Activated naive CD4-positive, alpha-beta T cell (primary cell): ENCODE measurements at places on chromosomes 12 and 14.
A peak's percentile ranks its signal among the peaks of the same experiment; 100 is the strongest.

DNA sequence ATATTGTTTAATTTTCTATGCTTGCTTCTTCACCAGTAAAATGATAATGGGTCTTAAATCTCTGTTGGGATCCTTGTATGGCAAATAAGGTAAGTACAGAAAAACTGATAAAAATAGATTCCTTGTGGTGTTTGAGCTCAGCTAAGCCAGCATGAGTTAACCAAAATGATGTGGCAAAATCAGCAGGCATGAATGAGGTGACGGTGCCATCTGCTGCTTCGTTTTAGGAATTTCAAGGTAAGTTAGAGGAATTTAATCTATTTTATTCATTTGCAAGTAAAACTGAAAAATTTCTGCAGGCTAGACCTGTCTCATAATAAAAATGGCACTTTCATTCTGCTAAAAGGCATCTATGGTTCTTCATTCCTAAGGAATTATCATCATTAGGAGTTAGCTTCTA is 10.0 kb upstream of the CLEC7A start:
- peak; percentile 6 for DNase-seq

DNA sequence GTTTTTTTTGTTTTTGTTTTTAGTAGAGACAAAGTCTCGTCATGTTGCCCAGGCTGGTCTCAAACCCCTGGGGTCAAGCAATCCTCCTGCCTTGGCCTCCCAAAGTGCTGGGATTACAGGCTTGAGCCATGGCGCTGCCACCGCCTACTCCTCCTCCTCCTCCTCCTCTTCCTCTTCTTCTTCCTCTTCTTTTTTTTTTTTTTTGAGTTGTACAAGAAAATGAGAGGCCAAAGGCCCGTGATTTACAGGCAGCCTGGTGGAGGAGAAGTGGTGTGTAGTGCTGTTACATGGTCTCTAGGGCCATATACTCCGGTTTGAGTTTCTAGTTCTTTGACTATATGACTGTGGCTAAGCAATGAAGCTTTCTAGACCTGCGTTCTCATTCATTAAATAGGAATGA is 29.6 kb upstream of the SPPL3 start:
- DNase-seq = no peak

DNA sequence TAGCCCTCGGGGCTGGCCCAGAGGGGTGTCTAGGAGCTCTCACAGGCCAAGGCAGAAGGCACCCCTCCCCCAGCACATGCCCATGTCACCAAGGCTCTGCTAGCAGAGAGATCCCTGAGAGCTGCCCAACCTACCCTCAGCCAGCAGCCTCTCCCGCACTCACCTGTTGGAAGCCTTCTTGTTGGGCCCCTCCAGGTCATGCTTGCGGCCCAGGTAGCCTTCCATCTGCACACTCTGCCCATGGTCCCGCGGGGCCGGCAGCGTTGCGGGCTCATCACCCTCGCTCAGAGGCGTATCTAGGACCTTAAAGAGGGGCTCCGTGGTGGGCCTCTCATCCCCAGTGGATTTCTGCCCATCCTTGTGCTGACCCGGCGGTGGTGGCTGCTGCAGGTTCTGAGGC is 49.1 kb downstream of the PLEKHG3 start:
- no peak for DNase-seq

GRCh38 chr14:102321456-102322422 is 2.2 kb downstream of the ZNF839 start:
- no peak for DNase-seq

DNA sequence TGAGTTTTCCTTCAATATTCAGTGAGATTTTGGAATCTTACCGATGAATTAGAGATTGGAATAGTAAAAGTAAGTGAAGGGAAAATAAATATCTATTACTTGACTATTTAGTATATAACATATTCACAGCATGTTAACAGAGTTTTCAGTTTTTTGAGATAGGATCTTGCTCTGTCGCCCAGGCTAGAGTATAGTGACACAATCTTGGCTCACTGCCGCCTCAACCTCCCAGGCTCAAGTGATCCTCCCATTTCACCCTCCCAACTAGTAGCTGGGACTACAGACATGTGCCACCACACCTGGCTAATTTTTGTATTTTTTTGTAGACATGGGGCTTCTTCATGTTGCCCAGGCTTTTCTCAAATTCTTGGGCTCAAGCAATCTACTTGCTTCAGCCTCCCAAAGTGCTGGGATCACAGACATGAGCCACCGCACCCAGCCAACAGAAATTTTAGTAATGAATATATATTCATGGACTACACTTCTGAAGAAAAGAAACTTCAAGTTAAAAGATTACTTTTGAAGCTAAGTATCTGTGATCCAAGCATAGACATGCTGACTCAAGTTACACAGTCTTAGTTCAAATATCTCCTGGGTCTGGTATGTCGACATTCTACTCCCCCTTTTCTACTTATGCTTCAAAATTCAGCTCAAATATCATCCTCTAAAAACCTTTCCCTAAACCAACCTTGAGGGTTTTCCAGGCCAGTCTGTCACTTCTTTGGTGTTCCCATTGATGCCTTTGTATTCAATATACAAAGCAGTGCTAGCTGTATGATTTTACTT is 13.8 kb downstream of the UBE2N start:
- DNase-seq = no peak

DNA sequence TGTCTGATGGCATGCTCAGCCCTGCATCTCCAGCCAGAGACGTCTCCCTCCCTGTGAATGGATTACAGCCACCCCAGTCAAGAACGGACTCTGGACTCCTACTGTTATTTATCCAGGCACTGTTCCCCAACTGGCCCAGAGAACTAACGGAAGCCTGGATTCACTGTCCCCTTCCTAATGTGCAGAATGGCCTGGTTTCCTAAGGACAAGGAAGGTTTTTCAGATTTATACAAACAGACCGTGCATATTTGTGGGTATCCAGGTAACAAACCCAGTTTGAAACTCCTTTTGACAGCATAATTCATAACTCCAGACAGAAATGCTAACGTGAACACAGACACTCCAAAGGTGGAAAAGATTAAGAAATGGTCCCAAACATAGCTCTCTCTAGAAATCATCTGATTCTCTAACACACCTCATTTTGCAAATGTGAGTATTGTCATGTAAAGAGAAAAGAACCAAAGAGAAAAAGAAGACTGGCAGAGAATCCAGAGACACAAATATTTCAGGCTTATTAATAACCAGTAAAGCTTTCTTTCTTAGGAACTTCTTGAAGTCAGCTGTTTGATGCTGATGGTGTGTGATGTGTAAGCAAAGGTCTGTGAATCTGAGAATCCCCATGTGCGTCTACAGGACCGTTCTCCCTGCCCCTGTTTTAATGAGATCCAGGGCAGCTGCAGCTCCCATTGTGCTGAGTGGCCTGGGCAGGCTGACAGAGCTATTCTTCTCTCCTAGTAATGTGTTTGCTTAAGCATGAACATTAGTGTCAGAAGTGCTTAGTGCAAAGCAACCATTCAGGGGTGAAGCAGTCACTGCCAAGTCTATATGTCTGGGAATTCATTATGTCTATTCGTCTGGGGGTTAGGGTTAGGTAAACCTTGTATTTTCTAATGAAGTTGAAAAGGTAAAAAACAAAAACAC is 86.8 kb upstream of the HIF1A start:
- DNase-seq = no peak

DNA sequence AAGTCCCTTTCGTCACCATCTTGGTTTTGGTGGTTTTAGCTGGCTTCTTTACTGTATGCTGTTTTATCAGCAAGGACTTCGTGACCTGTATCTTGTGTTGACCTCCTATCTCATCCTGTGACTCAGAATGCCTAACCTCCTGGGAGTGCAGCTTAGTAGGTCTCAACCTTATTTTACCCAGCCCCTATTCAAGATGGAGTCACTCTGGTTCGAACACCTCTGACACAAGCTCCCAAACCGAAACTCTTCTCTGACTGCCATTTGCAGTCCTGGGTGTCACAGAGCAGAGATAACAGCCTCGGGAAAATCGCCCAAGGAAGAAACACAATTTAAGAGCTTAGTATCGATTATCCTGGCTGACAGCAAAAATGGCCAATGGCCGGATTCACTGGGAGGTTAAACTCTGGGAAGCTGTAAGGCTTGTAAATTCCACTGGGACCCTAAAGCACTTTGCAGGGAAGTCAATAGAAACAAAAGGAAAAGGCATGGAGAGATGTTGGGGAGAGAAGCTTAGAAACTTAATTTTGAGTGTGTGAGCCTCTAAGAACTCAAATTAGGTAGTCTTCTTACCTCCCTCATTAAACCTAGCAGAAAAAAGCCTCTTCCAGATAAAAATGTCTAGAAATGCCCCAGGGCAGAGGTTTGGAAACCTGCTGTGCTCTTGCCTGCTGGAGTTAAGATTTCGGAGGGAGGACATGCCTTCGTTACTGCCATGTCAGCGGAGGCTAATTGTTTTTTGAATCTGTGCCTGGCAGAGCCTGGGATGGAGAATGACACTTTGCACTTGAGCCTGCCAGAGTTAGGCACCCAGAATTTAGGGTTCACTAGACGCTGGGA is 56.5 kb upstream of the RPH3A start:
- DNase-seq = no peak

GRCh38 chr12:16608946-16609539 is 3.1 kb upstream of the LMO3 start:
- DNase-seq = no peak

GRCh38 chr14:100332797-100333196 is 9.7 kb downstream of the SLC25A47 start:
- DNase-seq = no peak

GRCh38 chr14:93032421-93032936 is 83.2 kb downstream of the ITPK1 start:
- DNase-seq = no peak

GRCh38 chr14:62189698-62190097 is 427.5 kb downstream of the SNAPC1 start:
- DNase-seq = no peak

DNA sequence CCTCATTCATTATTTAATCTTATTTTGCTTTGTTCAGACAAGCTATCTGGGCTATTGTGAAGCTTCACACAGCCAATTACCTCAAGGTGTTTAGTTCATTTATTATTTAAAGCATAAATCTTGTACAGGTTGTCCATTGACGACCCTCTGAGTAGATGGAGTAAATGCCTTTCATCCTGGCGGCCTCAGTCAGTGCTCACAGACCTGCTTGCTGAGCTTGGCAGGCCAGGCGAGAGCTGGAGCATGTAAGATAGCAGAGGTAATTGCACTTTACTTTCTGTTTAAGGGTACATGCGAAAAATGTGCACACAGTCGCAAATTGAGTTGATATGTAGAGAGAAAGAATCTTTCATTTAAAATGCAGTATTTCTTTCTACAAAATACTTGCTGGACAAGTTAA is 224.4 kb downstream of the NPAS3 start:
- DNase-seq = no peak

GRCh38 chr12:16610001-16610585 is 4.1 kb upstream of the LMO3 start:
- no peak for DNase-seq

DNA sequence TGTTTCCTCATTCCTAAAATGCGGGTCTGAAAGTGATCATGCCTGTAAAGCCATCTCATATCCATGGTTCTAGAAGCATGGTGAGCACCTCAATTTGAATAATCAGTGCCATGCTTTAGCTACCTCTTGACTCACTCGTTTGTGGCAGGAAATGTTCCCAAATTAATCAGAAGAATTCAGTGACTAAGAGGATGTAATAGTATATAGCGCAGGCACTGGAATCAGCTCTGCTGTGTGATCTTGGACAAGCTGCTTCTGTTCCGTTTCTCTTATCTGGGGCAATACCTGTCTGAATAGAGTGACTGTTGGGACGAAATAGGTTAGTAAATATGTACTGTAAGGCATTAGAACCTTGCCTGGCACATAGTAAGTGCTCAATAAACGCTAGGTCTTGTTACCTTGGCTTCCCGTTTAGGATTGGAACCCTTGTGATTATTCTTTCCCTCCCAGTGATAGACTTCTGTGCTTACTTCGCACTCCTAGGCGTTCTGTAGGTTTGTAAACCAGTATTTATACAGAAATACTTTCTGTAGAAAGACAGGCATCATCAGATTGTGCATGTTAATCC is 820 bp upstream of the SMAGP start:
- no peak for DNase-seq
